ENCODE measurements at places on chromosomes 1 and 21.

DNA sequence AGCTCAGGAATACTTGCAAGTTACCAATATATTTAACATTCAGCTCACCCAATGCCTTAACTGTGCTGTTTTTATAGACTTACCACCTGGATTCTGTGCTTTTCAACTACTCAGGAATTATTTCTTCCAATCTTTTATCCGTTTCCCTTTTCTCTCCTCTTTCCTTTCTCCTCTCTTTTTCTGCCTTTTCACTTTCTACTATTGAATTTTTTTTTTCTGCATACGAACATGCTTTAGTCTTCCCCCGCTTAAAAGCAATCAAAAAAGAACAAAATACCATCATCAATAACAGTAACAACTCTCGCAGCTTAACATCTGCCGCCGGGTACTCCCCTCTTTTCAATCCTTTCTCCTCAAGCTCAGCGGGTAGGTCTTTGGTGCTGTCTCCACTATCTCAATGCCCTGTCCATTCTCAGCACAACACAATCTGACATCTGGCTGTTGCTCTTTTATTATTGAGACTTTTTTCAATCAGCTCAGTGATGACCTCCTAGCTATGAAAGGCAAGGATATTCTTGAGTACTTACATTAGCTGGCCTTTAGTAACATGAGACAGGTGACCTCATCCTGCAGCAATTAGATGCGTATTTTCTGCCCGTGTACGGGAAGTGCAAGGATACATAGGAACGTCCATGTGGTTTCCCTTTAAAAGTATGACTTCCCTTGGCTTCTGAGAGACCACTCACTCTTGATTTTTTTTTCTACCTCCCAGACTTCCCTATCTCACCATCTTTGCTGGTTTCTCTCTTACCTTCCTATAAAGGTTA, 40.2 kb upstream of the SIPA1L2 start:
- no peak for DNase-seq

DNA sequence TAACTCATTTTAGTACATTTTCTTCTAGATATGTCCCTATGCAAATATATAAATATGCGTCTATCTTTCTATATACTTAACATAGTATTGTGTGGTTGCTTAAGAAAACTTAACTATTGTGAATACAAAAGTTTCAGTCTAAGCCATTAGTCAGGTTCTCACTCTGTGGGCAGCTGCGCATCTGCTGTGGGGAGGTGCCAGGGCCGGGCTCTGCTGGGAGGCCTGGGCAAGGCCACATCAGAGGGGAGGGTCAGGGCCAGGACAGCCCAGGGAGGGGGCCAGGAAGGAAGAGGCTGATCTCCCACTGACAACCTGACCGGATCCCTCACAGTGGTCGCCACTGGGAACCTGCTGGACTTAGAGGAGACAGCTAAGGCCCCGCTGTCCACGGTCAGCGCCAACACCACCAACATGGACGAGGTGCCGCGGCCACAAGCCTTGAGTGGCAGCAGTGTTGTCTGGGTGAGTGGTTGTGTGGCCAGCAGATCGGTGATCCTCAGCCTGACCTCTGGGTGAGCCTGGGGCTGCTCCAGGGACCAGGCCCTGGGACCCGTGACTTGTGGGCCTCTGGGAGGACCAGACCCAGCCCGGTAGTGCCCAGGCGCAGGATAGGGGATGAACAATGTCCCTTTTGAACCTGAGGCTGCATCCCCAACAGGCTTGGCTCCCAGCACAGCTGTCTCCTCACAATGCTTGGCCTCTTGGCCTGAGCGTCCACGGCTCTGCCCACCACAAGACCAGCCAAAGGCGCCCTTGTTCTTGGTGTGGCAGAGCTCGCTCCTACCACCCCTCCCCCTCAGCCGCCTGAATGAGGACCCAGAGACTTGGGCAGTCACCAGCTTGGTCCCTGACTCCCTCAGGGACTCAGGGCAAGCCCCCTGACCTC, 20.2 kb downstream of the LDLRAP1 start:
- DNase-seq, result no peak

GRCh38 chr1:180501865-180502360, 464 bp downstream of the ACBD6 start:
- DNase-seq, result no peak

- DNase-seq, result no peak
Observed at GRCh38 chr1:180791806-180792205, 120.9 kb upstream of the KIAA1614 start.

DNA sequence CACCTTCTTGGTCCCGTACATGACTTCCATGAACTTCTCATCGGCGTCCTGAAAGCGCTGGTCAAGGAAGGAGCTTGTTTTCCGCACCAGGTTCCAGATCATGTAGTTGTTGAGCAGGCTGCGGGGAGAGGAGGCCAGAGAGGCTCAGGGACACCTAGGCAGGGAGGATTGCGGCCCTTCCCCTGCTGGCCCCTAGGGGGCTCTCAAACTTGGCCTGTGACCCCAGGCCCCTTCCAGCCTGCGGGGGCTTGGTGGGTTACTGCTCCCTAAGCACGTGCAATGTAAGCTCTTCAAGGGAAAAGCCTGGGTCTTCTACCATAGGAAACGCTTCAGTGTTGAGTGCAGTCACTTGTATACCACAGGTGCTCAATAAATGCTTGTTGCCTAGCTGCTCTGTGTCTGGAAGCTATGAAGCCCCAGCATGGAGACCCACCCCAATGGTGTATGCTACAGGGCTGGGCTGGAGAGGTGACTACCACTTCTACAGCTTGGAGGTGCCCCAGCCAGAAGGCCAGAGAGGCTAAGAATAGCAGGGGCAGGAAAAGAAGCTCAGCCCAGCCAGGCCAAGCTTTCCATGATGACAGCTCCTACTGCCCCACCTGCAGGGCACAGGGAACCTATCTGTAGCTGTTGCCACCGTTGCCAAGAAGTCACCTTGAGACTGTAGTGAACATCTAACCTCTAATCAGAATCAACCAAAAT, 45.1 kb downstream of the ECE1 start:
- no peak for DNase-seq

DNA sequence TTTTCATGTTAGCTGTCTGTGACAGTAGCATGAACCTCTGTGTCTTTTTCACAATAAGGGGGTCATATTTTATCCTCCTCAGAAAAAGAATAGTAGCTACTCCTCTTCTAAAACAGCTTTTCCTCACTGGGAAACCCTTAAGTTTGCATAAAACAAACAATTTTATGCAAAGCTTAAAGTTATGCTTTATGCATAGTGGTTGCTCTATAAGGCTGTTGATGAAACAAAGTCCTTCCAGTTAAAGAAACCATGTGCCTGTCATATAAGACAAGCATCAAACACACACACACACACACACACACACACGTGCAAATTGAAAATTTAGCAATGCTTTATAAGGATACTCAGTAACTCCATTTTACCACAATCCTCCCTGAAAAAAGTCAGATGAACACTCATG, 107.0 kb downstream of the CHD1L start:
- no peak for DNase-seq

- DNase-seq, result no peak
Observed at GRCh38 chr1:219580009-219580676, 32.8 kb downstream of the ZC3H11B start.

GRCh38 chr1:3119061-3119460, 50.1 kb downstream of the PRDM16 start:
- no peak for DNase-seq

DNA sequence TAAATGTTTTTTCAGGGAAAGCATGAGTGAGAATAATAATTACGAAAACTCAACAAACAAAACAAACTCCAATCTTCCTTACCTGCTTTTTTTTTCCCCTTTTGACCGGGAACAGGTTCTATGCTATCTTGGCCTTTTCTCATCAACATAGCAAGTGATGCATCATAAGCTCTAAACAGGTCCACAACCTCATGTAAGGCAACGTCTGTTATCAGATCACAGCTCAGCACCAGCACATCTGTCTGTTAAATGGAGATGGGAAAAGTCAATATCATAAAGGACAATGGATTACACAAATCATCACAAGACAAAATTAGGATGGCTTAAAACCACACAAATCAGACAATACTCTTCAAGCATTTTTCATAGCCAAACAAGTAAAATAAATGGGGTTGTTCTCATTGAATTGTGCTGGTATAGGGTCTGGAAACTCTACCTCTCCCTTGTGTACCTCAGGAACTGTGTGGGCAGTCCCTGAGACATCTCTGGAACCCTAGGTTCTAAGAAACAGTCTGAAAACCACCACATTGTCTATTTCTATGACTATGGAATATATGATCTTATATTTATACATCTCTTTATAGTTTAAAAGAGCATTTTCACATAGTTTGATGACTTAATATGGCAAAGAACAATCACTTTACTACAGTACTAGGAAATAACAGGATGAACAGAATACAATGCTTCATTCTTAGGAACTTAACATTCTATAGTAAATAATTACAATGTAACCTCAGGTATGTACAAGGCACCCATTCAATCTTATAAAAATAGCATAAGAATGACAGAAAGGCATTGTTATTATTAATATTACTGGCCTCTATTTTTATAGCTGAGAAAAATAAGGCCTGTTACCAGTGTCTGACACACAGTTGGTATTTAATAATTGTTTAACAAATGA, 44.7 kb downstream of the EIF2B3 start:
- no peak for DNase-seq

- no peak for DNase-seq
Observed at GRCh38 chr1:230853731-230854130, 14.6 kb downstream of the C1orf198 start.

- no peak for DNase-seq
Observed at GRCh38 chr1:159248311-159248710, 43.6 kb downstream of the ACKR1 start.

DNA sequence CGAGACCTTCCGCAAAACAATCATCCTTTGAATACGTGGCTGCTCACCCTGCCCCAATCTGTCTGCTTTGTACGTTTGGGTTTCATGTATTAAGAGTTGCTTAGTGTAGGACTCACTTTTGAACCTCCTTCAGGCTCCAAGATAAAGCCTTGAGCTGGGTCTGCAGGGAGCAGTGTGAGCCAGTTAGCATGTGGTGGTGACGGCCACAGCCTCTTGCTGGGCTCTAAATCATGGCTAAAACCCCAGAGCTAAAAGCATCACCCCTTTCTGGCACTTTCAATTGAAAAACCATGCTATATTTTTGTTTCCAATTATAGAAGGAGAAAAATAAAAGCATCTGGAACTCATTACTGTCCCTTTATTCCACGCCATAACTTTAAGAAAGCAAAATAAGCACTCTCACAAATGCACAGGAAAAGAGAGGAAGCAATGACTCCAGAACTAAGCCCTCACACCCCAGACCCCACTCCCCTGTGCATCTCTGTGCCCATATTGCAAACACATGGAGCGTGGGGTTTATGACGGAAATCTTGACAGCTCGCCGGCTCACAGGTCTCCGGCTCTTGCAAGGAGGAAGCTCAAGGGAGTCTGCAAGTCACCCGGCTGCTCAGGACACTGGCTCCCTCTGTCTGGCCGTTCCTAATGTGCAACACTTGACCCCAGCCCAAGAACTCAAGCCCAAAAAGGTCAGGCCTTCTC, 135.5 kb downstream of the MIS18A start:
- no peak for DNase-seq

DNA sequence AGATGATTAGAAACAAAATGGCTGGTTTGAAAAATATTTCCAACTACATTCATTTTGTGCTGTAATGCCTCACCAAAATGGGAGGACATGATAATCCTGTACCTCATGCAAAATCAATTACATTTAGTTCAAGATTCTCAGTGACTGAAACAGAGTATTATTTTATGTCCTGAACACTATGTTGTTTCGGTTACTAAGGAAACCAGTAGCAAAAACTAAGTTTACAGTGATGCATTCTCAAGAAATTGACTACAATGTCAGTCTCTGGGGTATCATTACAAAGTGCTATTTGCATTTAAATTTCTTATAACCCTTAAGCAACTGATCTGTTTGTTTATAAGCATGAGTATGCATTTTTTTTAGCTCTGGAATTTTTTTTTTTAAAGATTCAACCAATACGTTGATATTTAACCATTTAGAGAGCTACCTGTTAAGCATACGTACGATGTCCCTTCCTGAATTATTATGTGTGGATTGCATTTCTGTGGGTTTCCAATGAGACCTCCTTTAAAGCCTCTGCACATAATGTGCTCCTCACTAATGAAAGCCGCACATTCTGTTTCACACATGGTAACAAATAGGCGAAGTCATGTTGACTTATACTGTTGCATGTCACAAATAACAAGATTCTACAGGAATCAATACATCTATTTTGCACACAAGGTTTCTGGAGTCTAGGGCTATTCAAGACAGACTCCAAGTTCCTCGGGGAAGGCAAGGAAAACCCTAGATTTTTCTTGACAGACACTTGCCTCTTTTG, 1035.7 kb downstream of the ADGRL2 start:
- DNase-seq, result no peak

- DNase-seq, result no peak
Observed at GRCh38 chr1:150576367-150576711, 3.1 kb downstream of the MCL1 start.
